ENCODE measurements at places on chromosomes 3 and 15.

DNA sequence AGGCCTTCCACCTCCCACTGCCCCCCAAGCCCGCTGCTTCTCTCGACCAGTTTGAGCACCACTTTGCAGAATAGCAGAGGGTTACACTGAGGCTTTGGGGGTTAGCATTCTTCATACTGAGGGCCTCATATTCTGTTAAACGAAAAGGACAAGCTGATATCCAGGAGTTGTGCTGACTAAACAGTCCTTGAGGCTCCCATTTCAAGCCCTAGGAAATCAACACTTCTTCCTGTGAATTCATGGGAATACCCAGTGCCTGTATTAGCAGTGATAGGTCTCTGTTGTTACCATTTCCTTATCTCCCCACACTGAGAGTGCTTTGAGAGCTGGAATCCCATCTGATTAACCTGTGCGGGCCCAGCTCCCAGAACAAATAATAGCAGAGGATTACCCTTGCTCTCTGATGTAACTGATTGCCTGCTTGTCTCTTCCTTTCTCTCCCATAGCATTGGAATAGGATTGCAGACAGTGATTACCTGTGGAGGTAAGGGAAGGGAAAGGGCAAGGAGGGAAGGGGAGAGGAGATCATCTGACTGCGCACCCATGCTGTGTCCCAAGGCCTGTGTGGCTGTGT, 930 bp downstream of the FBXW12 start:
- no peak for DNase-seq

GRCh38 chr15:28901987-28902745, 16.4 kb downstream of the APBA2 start:
- no peak for DNase-seq

DNA sequence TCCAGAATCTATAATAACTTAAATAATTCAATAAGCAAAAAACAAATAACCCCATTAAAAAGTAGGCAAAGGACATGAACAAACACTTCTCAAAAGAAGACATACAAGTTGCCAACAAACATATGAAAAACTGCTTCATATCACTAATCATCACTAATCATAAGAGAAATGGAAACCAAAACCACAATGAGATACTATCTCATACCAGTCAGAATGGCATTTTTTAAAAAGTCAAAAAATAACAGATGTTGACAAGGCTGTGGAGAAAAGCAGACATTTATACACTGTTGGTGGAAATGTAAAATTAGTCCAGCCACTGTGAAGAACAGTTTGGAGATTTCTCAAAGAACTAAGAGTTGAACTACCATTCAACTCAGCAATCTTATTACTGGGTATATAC, 19.5 kb upstream of the ZMAT3 start:
- DNase-seq: no peak

GRCh38 chr3:127196466-127197299, 3.8 kb downstream of the PRR23E start:
- no peak for DNase-seq

DNA sequence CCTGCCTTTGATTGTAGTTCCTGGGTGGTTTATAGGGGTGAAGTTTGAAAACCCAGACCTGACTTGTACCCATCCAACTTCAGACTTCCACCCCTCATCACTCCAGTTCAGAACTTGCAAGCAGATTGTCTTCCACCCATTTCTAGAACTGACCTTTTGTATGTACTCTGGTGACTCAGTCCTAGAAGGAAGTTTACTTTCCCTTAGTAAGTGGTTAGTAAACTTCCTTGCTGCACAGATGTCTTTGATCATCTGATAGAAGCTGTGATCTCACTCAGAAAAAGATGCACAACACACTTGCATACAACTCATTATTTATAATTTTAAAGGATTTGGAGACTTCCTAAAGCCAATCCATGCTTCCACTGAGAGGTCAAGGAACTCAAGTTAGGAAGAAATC, 368.0 kb downstream of the MFSD1 start:
- no peak for DNase-seq

DNA sequence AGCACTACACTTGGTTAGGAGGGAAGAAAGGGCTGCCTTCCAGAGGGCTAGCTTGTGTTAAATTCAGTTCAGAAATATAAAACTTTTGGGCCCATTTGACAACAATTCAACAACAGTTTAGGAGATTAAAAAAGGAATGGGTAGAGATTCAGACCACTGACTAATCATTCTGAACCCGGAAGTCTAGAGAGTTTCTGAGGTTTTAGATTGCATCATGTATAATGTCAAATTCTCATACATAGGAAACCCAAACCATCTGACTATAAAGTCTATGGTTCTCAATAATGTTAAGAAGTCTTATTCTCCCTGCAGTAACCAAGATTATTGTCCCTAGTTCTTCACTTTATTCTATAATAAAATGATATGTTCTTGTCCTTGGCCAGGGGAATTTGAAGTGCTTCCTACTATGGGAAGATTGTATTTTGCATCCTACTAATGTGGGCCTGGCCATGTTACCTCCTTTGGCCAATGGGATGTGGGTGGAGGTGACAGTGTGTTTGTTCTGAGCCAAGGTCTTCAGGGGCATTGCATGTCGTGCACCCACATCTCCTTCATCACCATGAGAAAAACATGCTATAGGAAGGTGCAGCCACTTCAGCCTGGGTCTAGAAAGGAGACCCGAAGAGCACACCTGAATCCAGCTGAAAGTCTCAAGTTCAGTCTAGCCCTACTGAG, 66.4 kb upstream of the CCNL1 start:
- DNase-seq: no peak

DNA sequence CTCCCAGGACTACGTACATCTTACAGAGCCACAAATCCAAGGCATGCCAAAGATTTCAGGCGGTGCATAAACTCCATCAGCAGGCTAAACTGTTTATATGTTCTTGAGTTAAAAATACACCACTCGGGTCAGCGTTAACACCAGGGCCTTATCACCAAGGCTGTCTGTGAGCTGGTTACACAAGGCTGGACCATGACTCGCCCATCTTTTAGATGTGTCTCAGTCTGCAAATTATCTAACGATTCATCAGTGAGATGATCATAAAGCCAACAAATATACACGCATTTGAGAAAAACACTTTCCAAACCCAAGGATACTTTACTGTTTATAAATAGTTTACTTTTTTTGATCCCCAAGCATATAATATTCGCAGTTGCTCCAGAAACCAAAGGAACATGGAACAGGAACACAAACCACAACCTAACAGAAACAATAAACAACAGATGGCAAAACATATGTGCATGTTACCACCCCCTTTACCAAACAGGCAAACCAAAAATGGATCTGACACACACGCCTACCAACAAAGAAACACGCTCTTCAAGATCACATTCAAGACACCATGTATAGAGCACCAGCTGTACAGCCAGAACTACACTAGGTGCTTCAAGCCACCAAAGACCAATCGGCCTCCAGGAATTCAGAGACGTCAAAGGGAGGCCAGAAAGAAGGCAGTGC, 15.4 kb downstream of the LRIG1 start:
- DNase-seq: no peak

- DNase-seq: no peak
These were observed 657.5 kb downstream of the GRM7 start for GRCh38 chr3:7518456-7518855.

GRCh38 chr3:184558726-184559125, 2.9 kb upstream of the EPHB3 start:
- no peak for DNase-seq

DNA sequence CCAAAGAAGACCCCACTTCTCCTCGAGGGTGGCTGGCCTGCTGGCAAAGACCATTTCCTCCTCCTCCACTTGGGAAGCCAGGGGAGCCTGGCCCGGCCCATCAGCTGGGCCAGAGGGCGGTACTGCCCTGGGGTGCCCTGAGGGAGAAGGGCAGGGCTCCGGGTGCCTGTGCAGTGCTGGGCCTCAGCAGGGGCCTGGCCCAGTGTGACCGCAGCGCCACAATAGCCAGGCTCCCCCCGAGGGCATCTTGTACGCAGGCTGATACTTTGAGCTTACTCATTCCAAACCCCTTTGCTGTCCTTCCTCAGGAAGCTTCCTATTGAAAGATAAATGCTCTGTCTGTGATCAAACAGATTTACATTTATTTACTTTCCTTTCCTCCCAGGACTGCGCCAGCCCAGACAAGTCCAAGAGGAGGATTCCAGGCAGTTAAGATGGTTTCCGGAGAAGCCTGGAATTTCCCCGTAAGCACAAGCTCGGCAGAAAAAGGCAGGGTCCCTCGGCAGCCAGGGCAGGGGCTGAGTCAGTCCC, 240.1 kb downstream of the XXYLT1 start:
- no peak for DNase-seq

- no peak for DNase-seq
These were observed 36.1 kb downstream of the TYRO3 start for GRCh38 chr15:41594801-41595746.

GRCh38 chr3:186909078-186909853, 21.1 kb upstream of the ST6GAL1 start:
- peak; percentile 64 for DNase-seq

DNA sequence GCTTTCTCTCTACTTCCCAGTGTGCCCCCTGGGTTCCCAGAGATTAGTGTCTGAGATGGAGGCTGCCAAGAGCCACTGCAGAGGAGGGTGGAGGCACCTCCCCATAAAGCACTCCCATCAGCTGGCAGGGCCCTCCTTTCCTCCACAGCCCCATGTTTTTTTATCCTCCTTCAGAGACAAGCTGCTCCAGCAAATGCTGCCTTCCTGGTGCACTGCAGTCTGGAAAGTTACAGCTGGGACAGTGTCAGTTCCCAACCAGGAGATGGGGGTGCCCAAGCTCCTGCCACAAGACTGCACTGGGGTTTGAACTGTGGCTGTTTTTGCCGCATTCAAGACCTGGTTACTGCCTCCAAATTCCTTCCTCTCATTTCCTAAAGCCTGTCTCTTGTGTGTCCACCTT, 206.1 kb downstream of the CADPS start:
- DNase-seq: no peak

GRCh38 chr15:46304321-46304720, 669.5 kb downstream of the SQOR start:
- DNase-seq: no peak

DNA sequence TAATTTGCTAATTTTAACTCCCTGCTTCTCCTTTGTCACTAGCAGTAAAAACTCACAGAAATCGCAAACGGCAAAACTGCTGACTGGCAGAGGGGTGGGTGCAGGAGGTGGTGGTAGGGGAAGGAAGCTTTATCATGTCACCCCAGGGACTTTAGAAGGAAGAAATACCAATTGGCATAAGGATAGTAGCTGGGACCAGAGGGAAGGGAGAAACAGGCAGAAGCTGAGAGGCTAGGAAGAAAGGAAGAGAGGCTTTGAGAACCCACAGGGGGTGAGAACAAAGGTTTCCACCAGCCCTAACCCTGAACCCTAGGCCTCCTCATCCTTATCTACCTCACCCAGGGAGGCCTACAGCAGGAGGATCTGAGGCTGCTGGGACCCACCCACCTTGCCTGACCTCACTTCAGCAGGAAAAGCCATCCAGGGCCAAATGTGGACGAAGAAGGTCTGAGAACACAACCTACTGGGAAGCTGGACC, 10.7 kb downstream of the ITGB5 start:
- no peak for DNase-seq

DNA sequence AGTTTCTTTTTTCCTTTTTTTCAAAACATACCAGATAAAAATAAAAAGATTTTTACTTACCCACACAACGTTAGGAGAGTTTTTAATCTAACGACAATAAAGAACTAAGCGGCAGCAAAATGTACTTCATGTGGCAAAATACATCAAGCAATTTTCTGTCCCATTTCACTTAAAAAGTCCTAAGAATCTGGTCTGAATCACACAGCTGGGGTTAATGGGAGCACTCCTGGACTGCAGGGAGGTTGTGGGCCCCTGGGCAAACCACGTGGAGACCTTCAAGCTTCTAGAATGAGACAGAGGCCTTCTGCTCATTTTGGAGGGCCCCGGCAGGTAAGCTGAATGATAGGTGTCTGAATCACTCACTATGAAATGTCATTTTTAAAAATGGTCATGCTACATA, 193.8 kb downstream of the RORA start:
- DNase-seq: no peak
